ENCODE measurements at places on chromosomes 3 and 15. TPM values are rescaled to one million over a fixed set of nuclear protein-coding genes. Genes with fewer than 3 reads are reported as not detected.

DNA sequence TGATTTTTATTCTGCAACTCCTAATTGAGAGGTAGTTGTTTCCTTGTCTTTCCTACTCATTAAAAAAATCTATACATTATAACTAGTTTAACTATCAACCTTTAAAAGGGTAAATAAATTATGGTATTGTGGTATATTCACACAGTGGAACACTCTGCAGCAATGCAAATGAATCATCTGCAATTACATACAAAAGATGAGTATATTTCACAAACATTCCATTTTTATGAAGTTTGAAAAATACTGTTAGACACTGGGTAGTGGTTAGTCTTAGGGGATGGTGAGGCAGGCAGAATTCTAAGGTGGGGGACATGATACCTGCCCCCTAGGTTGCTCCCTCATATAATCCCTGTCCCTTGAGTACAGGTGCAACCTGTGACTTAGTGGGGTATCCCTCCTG, 44.0 kb upstream of the MAGI1 start:
- no peaks in the 10 kb centered on the region for H3K36me3 ChIP-seq
- DNase-seq: no peak
- H3K4me1 ChIP-seq: no peaks in the 10 kb centered on the region
- H3K27ac ChIP-seq: no peak overlapping the region
- no peaks in the 10 kb centered on the region for H3K27me3 ChIP-seq
- no peak overlapping the region for H3K4me3 ChIP-seq

DNA sequence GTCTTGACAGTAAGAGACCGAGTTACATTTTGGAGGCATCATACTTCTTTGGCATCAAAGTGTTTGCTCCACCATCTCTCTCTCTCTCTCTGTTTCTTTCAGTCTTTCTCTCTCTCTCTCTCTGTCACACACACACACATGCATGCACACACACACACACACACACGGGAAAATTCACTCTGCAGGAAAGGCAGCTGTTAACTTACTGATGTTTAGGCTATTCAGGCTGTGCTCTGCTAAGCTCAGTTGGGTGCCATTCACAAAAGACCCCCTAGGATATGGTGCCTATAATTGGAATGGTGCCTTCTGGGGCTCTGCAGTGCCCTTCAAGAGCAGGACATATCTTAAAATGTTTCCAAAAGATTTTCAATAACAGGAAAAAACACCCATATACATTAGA, 78.2 kb downstream of the KCNH8 start:
- no peak overlapping the region for H3K27ac ChIP-seq
- no peaks in the 10 kb centered on the region for H3K27me3 ChIP-seq
- H3K4me3 ChIP-seq: no peak overlapping the region

DNA sequence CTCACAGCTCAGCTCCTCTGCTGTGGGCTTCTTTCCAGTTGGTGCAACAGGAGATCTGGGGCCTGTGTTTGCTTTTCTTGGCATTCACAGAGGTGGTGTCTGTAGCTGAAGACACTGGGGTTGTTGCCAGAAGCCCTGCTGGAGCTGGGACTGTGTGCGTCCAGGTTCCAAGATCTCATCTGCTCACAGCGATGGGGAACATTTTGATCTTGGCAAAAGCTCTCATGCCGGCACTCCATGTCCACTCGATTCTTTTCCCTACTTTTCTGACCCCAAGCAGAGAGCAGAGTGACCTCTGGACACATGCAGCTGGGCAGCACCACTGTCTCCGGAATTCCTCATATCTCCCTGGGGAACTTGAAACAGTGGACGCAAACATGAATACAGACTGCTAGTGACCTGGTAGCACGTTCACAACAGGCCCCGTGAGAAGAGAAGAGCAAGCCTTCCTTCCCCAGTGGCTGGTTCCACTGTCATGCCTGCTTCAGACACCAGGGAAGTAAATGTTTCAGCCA, 36.1 kb upstream of the MECOM start:
- DNase-seq: peak; percentile 71
- no peaks in the 10 kb centered on the region for H3K27me3 ChIP-seq
- H3K4me3 ChIP-seq: no peak overlapping the region
- peak overlapping the region; percentile 52 for H3K27ac ChIP-seq
- no peaks in the 10 kb centered on the region for H3K36me3 ChIP-seq

- no peak for DNase-seq
- H3K27me3 ChIP-seq: no peaks in the 10 kb centered on the region
- H3K4me1 ChIP-seq: no peaks in the 10 kb centered on the region
- H3K36me3 ChIP-seq: peaks cover 35% of the 10 kb centered on the region
Measured at GRCh38 chr3:124999897-125000435, 55.8 kb downstream of the HEG1 start.

DNA sequence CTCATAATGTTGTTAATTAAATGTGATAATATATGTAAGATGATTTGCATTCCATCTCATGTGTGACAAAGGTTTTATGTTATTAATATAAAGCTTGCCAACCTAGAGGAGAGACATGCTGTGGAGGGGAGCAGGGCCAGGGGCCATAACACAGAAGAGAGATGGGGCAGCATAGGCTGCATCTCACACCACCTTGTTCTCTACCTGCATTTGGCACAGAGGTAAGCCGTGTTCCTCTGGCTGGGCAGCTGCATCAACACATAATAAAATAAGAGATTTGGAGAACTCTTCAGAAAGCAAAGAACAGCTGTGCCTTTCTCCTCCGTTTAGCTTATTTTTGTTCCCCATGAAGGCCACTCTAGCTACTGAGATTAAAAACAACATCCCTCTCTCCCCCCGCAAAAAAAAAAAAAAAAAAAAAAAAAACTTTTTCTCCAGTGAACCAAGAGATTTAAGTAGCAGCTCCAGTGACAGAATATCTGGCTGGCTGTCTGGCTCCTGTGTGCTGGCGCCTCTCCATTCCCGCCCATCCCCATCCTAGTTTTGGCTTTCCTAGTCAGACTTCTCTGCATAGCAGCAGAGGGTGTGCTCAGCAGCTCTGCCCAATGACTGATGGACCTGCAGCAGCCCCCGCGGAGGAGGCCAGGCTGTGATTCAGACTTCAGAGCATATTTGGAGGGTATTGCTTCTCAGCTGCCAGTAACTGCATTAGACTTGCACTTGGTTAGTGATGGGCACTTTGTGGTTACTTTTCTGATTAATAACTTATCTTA, 52.2 kb upstream of the STXBP5L start:
- no peak overlapping the region for H3K27ac ChIP-seq
- H3K4me1 ChIP-seq: peaks cover 10% of the 10 kb centered on the region
- DNase-seq: peak; percentile 78
- H3K4me3 ChIP-seq: no peak overlapping the region

DNA sequence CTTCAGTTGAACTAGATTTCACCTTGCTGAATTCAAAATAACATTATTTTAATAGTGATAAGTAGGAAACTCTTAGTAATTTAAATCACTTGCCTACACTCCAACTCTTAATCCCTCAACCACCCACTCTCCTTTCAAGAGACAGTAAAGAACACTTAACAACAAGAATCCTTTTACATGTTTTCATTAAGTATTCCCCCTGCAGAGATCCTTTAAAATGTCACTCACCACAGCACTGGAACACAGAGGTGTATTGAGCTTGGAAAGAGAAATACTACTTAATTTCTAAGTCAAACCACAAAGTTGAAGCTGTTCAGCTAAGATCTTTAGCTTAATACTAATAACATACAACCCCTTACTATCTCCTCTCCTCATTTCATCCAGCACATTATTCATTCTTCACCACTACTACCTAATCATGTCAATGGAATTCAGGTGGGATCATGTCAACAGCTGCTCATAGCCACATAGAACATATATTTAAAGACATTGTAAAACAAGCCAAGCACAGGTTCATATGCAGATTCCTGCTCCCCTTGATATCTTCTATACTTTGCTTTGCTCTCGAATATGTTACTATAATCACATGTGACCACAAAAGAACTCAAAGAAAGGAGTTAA, 40.5 kb downstream of the IMPG2 start:
- H3K27ac ChIP-seq: no peak overlapping the region
- peaks cover 6% of the 10 kb centered on the region for H3K4me1 ChIP-seq
- H3K36me3 ChIP-seq: no peaks in the 10 kb centered on the region
- no peaks in the 10 kb centered on the region for H3K27me3 ChIP-seq
- DNase-seq: no peak

GRCh38 chr15:33045066-33045810, 149.3 kb downstream of the FMN1 start:
- peak; percentile 20 for DNase-seq
- no peak overlapping the region for H3K4me3 ChIP-seq
- no peaks in the 10 kb centered on the region for H3K27me3 ChIP-seq
- no peaks in the 10 kb centered on the region for H3K4me1 ChIP-seq

GRCh38 chr3:8647137-8647985, 2.8 kb upstream of the SSUH2 start:
- H3K27ac ChIP-seq: no peak overlapping the region
- no peak overlapping the region for H3K4me3 ChIP-seq
- no peak for DNase-seq
- H3K27me3 ChIP-seq: peaks cover 12% of the 10 kb centered on the region
- H3K36me3 ChIP-seq: no peaks in the 10 kb centered on the region

SORD gene
- 27.7 TPM for total RNA-seq
